Kidney (tissue), 22 donors: ENCODE measurements at places on chromosomes 7 and 10. TPM values are rescaled to one million over a fixed set of nuclear protein-coding genes. Genes with fewer than 3 reads are reported as not detected.

Gene GET4
- 80.8 TPM for polyA plus RNA-seq

Gene GBX1
- polyA plus RNA-seq: not detected

Gene AKR1C4
- polyA plus RNA-seq: not detected

Gene POM121C
- 8.6 TPM for polyA plus RNA-seq

Gene SLC13A1
- 17.0 TPM for polyA plus RNA-seq

GRCh38 chr7:112908086-112908485 is 117.9 kb upstream of the TMEM168 start:
- peaks cover 2% of the 10 kb centered on the region for H3K36me3 ChIP-seq
- H3K27ac ChIP-seq: no peak overlapping the region
- no peaks in the 10 kb centered on the region for H3K4me1 ChIP-seq
- H3K4me3 ChIP-seq: no peak overlapping the region
- no peaks in the 10 kb centered on the region for H3K27me3 ChIP-seq

GRCh38 chr7:127717502-127718339 is 65.7 kb downstream of the SND1 start:
- H3K36me3 ChIP-seq: peaks cover 5% of the 10 kb centered on the region
- no peak overlapping the region for H3K27ac ChIP-seq
- H3K4me1 ChIP-seq: no peaks in the 10 kb centered on the region
- H3K27me3 ChIP-seq: no peaks in the 10 kb centered on the region

DNA sequence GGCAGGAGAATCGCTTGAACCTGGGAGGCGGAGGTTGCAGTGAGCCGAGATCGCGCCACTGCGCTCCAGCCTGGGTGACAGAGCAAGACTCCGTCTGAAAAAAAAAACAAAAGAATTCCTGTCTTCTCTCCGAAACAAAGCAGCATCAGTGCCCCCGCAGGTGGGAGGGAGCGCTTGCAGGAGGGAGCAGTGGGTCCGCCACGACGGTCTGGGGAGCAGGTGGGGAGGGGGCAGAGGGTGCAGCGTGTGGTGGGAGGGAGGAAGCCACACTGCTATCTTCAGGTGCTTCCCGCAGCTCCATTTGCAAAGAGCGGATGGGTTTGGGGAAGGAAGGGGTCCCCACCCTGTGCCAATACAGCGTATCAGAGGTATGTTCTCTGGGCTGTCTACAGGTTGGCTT is 31.7 kb downstream of the LIMK1 start:
- no peak overlapping the region for H3K27ac ChIP-seq
- H3K36me3 ChIP-seq: no peaks in the 10 kb centered on the region
- H3K4me1 ChIP-seq: no peaks in the 10 kb centered on the region
- H3K4me3 ChIP-seq: no peak overlapping the region
- DNase-seq: no peak
- H3K27me3 ChIP-seq: no peaks in the 10 kb centered on the region

GRCh38 chr10:122213364-122213763 is 57.7 kb upstream of the BTBD16 start:
- no peaks in the 10 kb centered on the region for H3K4me1 ChIP-seq
- no peaks in the 10 kb centered on the region for H3K27me3 ChIP-seq
- H3K36me3 ChIP-seq: peaks cover 20% of the 10 kb centered on the region
- DNase-seq: no peak

DNA sequence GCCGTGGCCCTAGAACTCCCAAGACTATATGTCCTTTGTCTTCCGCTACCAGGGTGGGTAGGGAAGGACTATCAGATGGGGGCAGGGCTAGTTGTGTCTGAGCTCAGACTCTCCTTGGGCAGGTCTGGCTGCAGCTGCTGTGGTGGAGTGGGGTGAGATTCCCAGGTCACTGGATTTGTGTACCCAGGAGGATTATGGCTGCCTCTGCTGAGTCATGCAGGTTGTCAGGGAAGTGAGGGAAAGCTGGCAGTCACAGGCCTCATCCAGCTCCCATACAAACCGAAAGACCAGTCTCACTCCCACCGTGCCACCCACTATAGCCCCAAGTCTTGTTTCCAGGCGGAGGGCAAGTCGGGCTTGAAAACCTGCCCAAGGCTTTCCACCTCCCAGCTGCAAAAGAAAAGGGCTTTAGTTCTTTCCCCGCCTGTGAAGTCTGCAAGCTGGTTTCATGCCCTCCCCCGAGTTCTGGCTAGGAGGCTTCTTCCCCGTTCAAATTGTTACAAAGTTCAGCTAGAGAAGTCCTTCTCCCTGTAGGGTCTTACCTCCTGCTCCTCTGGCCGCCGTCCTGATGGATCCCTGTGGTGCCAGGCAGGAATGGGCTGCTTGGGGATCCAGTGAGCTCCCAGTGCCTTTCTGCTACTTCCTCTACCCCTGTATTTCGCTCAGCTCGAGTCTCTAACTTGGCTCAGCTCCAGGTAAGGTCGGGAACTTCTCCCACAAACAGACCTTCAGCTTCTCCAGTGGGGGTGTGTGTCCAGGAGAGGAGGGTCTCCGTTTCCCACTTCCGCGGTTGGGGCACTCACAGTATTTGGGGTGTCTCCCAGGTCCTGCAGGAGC is 106.8 kb upstream of the FGL2 start:
- no peak overlapping the region for H3K4me3 ChIP-seq
- H3K4me1 ChIP-seq: peaks cover 10% of the 10 kb centered on the region
- no peaks in the 10 kb centered on the region for H3K27me3 ChIP-seq
- no peaks in the 10 kb centered on the region for H3K36me3 ChIP-seq
- DNase-seq: no peak

- H3K4me1 ChIP-seq: no peaks in the 10 kb centered on the region
- H3K4me3 ChIP-seq: no peak overlapping the region
- no peak for DNase-seq
- no peaks in the 10 kb centered on the region for H3K36me3 ChIP-seq
These were observed 226.5 kb downstream of the INHBA start for GRCh38 chr7:41476460-41476803.

GRCh38 chr10:129887986-129888783 is 75.9 kb downstream of the EBF3 start:
- H3K4me3 ChIP-seq: no peak overlapping the region
- DNase-seq: no peak
- no peaks in the 10 kb centered on the region for H3K27me3 ChIP-seq
- H3K4me1 ChIP-seq: no peaks in the 10 kb centered on the region
- no peak overlapping the region for H3K27ac ChIP-seq
